Posterior cingulate gyrus (tissue), 11 donors: ENCODE measurements at places on chromosomes 6 and 20.

DNA sequence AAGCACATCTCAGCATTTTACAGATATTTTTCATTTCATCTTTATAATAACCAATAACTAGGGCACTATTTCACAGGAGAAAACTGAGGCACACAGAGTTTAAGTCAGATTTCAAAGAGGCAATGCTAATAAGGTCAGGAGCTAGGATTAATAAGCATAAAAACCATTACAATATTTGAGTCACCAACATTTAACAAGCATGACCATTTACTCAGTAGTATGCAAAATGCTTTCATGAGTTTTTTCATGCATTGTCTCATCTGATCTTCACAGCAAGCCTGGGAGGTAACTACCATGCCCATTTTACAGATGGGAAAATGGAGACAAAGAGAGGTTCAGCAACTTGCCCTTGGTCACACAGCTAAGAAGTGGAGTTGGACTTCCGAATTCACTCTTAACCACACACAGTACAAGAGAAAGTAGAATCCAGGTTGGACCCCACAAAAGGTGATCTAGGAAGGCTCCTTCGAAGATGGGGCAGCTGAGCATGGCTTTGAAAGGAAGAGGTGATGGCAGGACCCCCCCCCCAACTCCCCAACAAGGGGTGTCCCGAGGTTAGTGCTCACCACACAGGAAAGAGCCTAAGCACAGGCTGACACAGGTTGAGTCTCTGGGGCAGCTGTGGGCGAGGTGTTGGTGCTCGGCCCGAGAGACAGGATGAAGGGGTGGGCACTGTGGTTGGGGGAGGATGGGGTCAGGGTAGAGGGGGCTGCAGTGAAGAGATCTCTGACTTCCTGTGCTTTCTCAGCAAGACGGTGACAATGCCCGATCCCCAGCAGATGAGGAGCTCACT lies 108.8 kb downstream of the PREX1 start:
- DNase-seq: no peak

GRCh38 chr20:14441201-14441600 lies 103.8 kb upstream of the FLRT3 start:
- no peak for DNase-seq

- DNase-seq: peak; percentile 94
These were observed 16.8 kb downstream of the SIRPA start for GRCh38 chr20:1912053-1912452.

- DNase-seq: no peak
These were observed 71.1 kb upstream of the RUNX2 start for GRCh38 chr6:45256697-45257695.

GRCh38 chr20:19609642-19610223 lies 148.3 kb upstream of the RIN2 start:
- no peak for DNase-seq

- no peak for DNase-seq
These were observed 45.5 kb upstream of the CD83 start for GRCh38 chr6:14072084-14072483.

DNA sequence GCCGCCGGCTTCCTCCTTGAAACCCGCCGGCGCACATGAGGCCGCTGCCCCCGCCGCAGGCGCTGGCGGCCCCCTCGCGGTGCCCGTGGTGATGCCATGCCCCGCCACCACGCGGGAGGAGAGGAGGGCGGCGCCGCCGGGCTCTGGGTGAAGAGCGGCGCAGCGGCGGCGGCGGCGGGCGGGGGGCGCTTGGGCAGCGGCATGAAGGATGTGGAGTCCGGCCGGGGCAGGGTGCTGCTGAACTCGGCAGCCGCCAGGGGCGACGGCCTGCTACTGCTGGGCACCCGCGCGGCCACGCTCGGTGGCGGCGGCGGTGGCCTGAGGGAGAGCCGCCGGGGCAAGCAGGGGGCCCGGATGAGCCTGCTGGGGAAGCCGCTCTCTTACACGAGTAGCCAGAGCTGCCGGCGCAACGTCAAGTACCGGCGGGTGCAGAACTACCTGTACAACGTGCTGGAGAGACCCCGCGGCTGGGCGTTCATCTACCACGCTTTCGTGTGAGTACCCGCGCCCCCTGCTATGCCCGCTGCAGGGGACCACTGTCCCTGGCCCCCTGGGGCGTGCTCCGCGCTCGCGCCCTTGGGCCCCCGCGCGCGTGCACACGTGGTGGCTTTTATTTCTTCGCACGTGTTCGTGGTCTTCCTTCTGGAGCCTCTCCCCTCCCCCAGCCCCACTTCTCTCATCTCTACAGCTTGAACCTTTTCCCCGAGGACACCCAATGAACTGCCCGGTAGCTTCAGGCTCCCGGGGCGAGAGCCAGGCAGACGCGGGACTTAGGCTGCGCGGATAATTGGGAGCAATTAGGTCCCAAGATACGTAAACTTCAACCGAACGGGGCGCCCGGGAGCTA lies 453 bp downstream of the KCNQ5 start:
- peak; percentile 18 for DNase-seq

DNA sequence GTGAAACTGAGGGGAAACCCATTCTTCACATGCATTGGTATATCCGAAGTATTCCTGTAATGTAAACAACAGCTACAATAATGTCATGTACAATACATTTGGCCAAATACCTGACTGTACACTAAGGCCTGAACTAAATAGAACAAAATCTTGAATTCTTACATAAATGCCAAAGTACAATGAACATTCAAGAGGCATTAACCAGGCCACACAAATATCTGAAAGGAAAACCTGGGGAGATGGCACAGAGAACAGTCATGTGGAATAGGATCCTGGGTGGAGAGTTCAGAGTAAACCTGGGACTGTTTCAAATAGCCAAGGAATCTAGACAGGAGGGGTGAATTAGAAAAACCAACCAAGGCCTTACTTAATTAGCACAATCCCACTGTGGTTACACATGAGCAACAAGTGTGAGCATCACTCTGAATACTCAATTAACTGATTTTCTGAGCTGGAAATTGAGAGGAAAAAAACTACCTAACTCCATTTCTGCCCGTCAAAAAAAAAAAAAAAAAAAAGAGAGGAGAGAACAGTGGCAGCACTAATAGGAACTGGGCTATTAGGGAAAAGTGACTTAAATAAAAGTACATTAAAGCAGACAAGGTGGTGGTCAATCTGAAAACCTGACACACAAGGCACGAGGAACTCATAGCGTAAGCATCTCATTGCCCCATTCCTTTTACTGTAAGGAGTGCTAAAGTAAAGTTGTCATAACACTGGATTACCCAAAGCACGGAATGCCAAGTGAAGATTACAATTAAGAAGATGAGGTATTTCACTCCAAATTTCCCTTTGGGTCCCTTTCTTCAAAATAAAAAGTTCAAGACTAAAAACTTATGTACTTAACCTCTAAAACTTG lies 10.9 kb downstream of the SNX5 start:
- DNase-seq: no peak

DNA sequence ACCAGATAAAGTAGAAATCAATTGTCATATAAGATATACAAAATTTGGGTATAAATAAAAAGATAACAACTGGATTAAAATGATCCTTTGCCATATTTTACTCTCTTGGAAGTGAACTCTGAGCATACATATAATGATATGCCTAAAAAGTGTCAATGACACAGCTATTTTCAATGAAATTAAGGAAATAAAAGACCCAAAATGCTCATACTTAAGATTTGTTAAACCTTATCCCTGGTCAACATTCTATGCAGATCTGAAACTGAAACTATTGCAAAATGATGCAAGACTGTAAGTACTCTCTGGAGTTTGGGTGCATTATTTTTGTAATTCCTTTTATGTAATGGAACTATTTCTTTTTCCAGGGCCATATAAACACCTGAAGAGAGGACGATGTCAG lies 119.0 kb upstream of the SGK1 start:
- no peak for DNase-seq

GRCh38 chr6:136036071-136036380 lies 184.5 kb downstream of the PDE7B start:
- DNase-seq: no peak

- DNase-seq: no peak
These were observed 24.6 kb upstream of the ADGB start for GRCh38 chr6:146574211-146574610.
